Lung microvascular endothelial cell (primary cell): ENCODE measurements at places on chromosomes 3 and 15. TPM values are rescaled to one million over a fixed set of nuclear protein-coding genes. Genes with fewer than 3 reads are reported as not detected.

DNA sequence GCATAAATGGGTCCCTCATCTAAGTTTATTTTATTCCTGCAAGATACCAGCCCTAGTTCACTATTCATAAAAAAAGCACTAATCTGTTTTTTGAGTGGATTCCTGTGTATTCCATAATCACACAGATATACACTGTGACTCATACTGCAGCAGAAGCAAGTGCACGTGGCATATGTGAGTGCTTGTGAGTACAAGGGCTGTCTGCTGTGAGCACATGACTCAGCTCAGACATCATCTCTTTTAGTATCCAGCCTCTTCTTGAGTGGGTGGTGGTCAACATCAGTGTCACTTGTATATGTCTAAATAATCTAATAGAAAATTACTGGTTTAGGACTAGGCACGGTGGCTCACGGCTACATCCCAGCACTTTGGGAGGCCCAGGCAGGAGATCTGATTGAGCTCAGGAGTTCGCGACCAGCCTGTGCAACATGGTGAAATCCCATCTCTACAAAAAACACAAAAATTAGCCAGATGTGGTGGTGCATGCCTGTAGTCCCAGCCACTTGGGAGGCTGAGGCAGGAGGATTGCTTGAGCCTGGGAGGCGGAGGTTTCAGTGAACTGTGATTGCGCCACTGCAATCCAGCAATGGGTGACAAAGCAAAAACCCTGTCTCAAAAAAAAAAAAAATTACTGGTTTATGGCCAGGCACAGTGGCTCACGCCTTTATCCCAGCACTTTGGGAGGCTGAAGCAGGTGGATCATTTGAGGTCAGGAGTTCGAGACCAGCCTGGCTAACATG lies 49.8 kb downstream of the NIPA2 start:
- DNase-seq = peak; percentile 96

DNA sequence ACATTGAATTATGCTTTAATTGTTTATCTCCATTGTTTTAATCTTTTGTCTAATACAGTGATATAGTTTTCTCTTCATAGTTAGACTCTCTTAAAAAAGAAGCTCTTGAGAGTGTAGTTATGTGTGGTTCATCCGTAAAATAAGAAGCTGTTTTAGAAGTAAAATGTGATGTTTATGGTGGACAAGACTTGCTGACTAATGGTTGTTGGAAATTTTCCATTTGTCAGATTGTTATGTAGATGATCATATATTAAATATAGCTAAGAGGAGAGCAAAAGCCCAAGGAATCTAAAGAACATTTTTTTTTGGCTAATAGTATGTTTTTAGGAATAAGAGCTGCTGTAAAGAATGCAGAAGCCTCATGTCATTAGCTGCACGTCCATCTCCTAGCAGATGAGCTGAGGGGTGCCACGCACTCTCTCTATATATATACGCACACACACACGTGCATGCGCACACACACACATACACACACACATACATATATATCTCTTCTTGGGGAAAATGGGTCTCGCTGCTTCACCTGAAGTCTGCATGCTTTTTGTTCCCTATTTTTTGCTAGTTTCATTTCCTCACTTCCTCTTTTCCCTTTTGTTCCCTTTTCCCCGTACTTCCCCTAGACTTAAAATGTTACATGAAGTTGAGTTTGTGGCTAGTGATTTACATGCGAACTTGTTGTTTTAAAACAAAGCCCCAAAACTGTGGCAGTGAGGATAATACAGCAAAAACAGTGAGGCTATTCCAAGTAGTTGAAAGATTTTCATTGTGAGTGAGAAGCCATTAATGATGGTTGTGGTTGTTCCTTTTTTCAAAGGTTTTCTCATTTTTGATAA lies 107.8 kb downstream of the MBNL1 start:
- DNase-seq = peak; percentile 62

DNA sequence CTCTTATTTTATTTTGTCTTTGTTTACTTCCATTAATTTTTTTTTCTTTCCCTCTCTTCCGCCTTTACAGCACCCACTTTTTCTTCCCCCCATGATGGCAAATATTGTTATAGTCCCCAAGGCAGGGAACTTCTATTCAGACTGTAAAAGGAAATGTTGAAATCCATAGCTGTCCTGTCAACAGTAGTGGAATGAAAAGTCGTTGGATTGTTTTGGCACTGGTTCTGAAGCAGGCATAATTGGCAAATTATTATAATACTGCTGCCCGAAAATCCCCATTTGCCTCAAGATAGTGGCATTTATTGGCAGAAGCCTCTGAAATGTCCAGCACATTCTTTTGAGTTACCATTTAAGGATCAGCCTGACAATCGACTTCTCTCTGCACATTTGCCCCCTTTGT lies 150.6 kb downstream of the TPRG1 start:
- no peak for DNase-seq

DNA sequence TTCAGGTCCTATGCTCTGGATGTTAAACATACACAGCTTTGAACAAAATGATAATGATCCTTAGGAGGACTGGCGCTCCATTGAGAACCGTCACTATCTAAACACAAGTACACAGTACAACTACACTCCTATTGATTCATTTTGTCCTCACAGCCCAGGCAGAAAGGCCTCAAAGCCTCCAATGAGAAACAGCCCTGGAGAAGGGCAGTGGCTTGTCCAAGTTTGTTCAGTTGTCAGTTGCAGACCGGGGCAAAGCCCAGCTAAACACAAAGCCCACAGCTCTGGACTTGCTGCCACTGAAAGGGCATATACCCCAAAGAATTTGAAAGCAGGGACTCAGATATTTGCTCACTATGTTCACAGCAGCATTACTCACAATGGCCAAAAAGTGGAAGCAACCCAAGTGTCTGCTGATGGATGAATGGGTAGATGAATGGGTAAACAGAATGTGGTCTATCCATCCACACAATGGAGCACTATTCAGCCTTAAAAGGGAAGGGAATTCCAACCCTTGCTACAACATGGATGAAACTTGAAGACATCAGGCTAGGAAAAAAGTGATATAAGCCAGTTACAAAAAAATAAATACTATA lies 34.7 kb downstream of the NUP210 start:
- DNase-seq = no peak

GRCh38 chr3:169501061-169501460 lies 162.5 kb downstream of the MECOM start:
- DNase-seq = no peak

DNA sequence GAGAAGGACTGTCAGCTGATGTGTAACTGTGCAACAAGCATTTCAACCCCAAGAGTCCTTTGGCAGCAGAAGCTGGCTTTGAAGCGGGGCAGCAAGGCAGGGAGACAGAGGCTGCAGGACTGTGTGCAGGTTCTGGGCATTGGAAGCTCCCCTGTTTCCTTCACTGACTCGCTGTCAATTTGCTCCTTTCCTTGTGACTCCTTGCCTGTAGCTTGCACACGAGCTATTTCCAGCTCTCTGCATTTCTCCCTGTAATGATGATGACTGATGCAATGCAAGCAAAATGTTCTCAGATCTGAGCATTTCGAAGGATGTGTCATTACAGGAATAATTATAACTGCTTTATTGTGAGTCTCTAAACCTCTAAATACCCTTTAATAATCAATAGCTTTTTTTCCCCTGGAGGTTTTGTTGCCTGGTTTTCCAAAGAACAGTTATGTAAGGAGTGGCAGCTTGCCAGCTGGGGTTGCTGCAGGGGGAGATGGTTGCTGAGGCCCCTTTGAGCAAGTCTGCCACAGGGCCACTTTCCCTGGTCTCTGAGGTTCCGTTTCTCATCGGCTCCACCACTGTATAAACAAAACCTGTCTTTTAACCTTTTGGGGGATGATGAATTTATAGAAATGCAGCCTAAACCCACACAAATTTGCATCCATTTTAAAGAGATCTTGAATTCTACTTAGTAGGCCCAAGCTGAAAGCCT lies 2.8 kb downstream of the APOD start:
- DNase-seq = no peak

DNA sequence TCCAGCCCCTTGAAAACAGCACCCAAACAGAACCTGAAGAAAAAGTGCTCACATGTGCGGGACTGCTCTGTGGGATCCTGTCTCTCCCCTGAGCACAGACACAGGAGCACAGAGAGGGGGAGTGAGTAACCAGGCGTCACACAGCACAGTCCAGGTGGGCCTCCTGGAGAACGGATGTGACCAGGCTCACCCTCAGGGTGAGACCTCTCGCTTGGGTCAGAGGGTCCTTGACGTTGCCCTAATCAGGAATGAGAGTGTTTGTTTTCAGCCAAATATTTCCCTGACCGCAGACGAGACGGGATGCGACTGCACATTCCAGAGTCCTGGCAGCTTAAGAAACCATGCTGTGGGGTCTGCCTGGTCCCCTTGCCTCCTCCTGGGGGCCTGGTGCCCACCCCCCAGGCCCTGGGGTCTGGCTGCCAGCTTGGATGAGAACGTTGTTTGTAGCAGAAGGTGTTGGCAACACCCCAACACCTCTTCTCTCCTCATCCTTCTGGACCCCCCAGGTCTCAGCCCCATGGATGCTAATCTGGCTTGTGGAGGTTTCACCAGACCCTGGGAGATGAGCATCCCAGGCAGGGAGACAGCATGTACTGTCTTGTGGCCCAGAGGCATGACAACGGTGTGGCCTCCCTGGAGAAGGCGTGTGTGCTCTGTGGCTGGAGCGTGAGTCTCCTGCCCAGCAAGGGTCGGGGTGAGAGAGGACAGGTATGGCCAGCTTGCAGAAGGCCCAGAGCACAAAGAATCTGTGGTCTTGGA lies 42.1 kb upstream of the SLC6A6 start:
- no peak for DNase-seq

GRCh38 chr15:68326711-68327354 lies 49.3 kb downstream of the FEM1B start:
- DNase-seq = no peak

DNA sequence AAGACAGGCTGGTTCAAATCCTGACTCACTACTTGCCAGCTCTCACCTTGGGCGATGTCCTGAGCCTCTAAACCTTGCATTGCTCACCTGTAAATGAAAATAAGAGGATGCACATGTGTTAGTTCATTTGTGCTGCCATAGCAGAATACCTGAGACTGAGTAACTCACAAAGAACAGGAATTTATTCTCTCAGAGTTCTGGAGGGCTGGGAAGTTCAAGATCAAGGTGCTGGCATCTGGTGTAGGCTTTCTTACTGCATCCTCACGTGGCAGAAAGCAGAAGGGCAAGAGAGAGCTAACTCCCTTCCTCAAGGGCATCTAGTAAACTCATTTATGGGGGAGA lies 222.7 kb downstream of the MTHFS start:
- no peak for DNase-seq

- no peak for DNase-seq
Measured at GRCh38 chr3:146464783-146465182, 4.6 kb downstream of the PLSCR2 start.

DNA sequence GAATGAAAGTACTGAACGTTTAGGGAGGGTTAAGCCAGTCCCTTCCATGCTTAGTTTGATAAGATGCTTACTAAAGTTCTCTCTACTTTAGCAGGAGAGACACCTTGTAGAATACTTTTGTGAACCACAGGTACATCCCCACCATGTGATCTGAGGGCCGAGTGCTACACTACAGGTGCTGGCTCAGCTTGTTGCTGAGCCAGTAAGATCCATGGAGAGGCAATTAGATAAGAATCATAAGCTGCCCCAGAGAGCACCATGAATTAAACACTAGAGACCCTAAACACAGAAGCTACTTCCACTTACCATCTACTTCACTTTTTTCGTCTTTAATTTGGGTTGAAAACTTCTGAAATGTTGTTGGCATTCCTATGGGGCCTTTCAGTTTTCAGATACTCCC lies 70.5 kb upstream of the GOLGA8B start:
- no peak for DNase-seq

DNA sequence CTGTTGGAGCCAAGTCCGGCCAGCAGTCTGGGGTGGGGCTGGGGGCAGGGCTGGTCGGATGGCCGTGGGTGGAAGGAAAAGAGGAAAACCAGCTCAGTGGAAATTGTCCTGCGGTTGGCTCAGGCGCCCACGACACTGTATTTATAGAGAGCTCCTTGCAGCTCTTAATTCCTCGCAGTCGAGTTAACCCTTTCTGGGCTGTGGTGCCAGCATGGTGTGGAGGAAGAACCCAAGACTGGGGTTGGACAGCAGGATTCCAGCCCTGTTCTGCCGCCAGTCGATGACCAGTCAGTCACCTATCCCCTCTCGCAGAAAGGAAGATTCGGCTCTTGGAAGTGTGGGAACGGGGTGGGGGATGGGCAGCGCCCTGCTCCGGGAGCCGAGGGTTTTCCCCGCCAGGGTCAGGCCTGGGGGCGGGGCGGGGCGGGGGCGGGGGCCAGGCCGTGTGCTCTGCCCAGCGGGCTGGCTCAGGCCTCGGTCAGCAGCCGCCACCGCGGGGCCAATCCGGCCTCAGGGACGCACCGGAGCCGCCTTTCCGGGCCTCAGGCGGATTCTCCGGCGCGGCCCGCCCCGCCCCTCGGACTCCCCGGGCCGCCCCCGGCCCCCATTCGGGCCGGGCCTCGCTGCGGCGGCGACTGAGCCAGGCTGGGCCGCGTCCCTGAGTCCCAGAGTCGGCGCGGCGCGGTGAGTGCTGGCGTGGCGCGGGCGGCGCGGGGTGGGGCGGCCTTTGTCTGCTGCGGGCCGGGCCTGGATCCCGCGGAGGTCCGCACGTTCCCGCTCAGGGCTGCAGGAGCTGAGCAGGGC lies at the start of gene CD276:
TSS of gene CD276 (plus strand) at position 607 of the 804 bp plus-strand sequence. CDS start 15,257 bp downstream, outside the sequence.
- peak; percentile 73 for DNase-seq

DNA sequence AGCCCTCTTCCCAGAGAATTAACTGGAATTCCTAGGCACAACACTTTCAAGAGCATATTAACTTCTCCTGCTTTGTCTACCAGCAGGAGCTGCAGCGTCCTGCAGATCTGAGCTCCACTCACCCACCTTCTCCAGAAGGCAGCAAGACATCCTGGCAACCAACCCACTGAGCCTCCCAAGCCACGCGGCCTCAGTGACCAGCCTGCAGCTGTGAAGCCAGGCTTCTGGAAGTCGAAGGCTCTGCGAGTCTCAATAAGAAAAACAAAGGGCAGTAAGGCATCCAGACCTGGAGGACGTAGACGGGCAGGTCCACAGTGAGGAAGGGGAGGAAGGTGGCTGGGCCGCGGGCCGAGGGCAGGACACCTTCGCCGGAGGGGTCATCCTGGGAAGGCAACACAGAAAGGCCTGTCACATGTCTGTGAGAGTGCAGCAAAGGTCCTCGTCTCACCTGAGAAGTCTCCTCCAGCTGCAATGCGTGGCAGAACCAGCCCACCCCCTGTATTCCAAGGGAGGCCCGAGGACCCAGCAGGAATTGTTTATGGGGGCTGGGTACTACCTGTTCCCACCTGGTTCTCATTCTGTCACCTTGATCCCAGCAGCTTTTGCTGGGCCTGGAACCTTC lies 36.2 kb downstream of the ZXDC start:
- no peak for DNase-seq

GRCh38 chr15:27172821-27173220 lies 201.8 kb downstream of the GABRG3 start:
- DNase-seq = no peak

DNA sequence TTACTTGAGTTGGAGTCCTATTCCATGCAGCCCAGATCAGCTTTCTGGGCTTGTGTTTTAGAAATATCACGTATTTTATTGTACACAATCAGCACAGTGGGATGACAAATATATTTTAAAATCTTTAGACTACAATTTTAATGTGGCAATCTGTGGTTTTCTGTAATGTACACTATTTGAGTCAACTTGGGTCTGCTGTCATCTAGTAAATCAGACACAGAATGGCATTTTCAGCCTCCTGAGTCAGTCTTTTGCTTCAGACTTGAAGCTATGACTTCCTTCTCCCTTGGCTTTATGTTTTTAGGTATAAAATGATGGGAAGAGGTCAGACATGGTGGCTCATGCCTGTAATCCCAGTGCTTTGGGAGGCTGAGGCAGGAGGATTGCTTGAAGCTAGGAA lies 232.1 kb downstream of the NECTIN3 start:
- no peak for DNase-seq

Gene AADAC
- total RNA-seq = under 0.01 TPM in 2 replicates

Gene ZPLD1
- total RNA-seq = not detected in 2 replicates

Gene DNAH12
- total RNA-seq = under 0.01 TPM in 1 of 2 replicates, not detected in the other

Gene AGBL1
- not detected in 2 replicates for total RNA-seq

Gene IMPG2
- total RNA-seq = 0.44 and 0.99 TPM in 2 replicates

Gene CCRL2
- total RNA-seq = 0.40 and 2.6 TPM in 2 replicates

Gene KY
- not detected in 2 replicates for total RNA-seq
